ENCODE measurements at places on chromosomes 16 and 17.
A peak's percentile ranks its signal among the peaks of the same experiment; 100 is the strongest.

GRCh38 chr16:4378161-4378666 is 6.6 kb downstream of the VASN start:
- DNase-seq = no peak

DNA sequence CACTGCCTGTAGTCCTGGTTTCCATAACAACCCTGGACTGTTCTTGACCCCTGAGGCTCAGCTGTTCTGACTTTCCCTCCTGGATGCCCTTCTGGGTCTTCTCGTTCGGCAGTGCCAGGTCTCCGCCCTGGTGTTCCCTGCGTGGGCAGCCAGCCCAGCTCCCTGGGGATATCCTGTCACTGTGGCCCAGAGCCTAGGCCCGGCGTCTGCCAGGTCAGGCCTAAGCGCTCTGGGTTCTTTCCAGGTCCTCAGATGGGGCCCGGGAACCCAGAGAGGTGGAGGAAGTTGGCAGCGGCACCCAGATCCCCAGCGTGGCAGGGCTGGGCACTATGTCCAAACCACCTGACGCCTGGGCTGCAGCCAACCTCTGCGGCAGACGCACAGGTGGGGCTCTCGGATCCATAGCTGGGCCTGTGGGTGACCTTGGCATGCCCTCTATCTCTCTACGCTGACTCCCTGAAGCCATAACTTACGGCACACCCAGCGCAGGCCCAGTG is 12.5 kb upstream of the ATP2A3 start:
- no peak for DNase-seq

- no peak for DNase-seq
Observed at GRCh38 chr17:65163990-65164495, 26.9 kb downstream of the RGS9 start.

GRCh38 chr17:60165971-60166370 is 16.2 kb downstream of the CA4 start:
- no peak for DNase-seq

DNA sequence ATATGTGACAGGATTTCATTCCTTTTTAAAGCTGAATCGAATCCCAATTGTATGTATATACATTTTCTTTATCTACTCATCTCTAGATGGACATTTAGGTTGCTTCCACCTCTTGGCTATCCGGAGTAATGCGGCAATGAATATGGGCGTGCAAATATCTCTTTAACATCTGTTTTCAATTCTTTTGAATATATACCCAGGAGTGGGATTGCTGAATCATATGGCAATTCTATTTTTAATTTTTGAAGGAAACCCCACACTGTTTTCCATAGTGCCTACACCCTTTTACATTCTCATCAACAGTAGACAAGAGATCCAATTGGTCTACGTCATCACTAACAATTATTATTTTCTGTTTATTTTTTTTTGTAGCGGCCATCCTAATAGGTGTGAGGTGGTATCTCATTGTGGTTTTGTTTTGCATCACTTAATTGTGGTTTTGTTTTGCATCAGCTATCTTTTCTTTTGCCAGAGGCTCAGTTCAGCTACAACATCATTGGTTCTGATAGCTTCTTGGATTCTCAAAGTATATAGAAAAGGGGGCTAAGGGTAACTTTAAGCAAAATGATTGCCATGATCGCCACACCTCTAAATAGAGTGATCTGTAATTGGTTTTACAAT is 25.6 kb upstream of the MAP2K6 start:
- no peak for DNase-seq

GRCh38 chr17:59796785-59797205 is 89.3 kb downstream of the VMP1 start:
- DNase-seq = no peak

DNA sequence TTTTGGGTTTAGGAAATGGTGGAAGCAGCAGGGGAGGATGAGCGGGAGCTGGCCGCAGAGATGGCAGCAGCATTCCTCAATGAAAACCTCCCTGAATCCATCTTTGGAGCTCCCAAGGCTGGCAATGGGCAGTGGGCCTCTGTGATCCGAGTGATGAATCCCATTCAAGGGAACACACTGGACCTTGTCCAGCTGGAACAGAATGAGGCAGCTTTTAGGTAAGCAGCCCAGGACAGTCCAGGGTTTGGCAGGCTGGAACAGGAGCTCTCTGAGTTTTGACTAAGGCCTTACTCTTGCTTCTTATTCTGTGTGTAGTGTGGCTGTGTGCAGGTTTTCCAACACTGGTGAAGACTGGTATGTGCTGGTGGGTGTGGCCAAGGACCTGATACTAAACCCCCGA is 41.4 kb downstream of the SF3B3 start:
- no peak for DNase-seq

GRCh38 chr17:78556812-78557211 is 20.4 kb downstream of the DNAH17 start:
- no peak for DNase-seq

GRCh38 chr17:42459256-42459800 is 650 bp downstream of the ATP6V0A1 start:
- peak; percentile 41 for DNase-seq

DNA sequence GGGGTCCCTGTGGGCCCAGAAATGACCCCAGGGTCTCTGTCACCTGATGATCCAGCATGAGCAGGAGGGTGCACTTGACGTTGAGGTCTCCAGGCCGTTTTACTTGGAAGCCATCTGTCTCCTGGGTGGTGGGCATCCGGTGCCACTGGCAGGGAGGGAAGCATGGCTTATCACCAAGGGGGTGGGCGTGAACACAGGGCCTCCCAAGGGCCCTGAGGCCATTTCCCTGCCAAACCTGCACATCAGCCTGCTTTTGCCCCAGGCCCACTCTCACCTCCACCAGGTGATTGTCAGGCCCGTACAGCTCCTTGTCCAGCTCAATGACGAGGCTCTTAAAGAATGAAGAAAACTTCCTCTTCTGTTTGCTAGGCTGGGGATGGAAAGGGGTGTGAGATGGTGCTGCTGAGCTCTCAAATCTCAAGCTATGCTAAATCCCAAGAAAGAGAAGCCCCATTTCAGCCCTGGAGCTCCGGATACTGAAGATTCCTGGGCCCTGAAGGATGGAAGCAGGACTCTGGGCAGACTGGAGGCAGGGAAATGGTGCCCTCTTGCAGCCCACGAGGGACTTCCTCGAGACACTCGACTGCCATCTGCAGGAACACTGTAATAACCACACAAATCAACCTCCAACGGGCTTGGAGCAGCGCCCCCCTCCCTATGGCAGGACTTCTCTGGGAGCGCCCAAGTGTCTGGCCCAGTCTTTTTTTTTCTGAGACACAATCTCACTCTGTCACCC is 7.1 kb upstream of the FTSJ3 start:
- DNase-seq = no peak

- DNase-seq = no peak
Observed at GRCh38 chr17:78748048-78748729, 33.9 kb downstream of the CYTH1 start.

DNA sequence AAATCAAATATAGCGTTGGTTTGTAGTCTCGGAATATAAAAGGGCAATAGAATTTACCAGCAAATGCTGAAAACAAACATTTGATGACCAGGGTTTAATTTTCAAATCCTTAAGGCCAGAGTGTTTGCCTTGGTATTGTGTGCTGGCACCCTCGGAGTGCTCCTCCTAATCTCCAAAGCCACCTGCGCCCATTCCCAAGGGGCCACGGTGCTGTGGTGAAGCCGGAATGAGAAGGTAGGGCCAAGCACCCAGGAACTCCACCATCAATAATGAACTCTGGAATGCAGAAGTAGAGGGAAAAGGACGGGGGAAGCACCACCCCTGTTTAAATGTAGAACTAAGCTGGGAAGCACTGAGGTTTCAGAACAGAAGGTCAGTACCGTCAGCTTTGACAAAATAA is 51.9 kb downstream of the COG7 start:
- no peak for DNase-seq

- peak; percentile 56 for DNase-seq
Observed at GRCh38 chr16:88810912-88811768, 588 bp downstream of the APRT start.

Measured in occipital lobe (tissue), 3 donors.